Keratinocyte (primary cell): ENCODE measurements at places on chromosomes 1 and 21.

DNA sequence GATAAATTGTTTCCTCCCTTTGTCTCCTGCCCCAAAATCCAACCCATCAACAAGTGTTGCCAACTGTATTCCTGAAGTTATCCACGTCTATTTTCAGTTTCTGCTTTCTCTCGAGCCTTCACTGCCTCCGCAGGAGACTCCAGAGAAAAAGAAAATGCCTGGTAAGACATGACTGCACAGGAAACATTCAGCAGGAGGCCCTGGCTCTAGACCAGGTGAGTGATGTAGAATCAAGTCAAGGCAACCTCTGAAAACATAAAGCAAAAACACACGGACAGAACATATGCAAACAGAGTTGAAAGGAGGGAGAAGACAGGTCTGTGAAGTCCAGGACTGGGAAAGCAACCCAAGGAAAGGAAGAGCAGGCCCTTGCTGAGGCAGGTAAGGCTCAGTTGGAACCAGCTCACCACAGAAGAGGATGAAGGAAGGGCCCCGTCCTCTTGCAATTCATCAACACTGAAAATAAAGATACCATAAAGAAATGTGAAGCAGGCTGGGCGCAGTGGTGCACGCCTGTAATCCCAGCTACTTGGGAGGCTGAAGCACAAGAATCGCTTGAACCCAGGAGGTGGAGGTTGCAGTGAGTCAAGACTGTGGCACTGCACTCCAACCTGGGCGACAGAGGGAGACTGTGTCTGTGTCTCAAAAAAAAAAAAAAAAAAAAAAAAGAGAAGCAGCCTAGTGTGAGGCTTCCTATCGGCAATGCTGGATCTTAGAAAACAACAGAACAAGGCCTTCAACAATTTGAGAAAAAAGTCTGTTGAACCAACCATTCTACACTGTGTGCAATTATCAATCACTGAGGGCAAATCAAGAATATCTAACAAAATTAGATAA is 8.8 kb downstream of the NOL9 start:
- H3K27me3 ChIP-seq = no peaks in the 10 kb centered on the region
- DNase-seq = no peak
- H3K36me3 ChIP-seq = peaks cover 25% of the 10 kb centered on the region
- peaks cover 31% of the 10 kb centered on the region for H3K4me1 ChIP-seq

DNA sequence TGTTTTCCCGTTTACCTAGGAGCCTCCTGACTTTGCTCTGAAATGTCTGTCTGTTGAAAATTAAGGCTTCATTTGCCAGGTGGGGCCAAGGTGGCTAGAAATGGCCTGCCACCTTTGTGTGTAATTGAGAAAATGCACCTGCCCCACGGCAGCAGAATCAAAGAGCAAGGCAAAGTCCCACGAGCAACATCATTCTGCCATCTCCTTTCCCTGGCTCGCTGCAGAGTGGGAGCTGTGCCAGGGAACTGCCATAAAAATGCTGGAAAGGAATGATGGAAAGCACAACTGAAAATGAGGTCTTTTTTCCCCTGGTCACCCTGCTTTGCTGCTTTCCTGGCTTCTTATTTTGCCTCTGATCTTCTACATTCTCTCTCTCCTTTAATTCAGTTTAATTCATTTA is 5.5 kb upstream of the OLFML2B start:
- H3K4me1 ChIP-seq = peaks cover 4% of the 10 kb centered on the region
- DNase-seq = no peak
- no peak overlapping the region for H3K4me3 ChIP-seq
- H3K36me3 ChIP-seq = no peaks in the 10 kb centered on the region
- H3K27me3 ChIP-seq = peaks cover 19% of the 10 kb centered on the region

- no peaks in the 10 kb centered on the region for H3K27me3 ChIP-seq
- no peak within 1 kb of the TSS for H3K27ac ChIP-seq
- no peak for DNase-seq
- H3K4me1 ChIP-seq = peaks cover 28% of the 10 kb centered on the region
- H3K4me3 ChIP-seq = no peak within 1 kb of the TSS
- no peaks in the 10 kb centered on the region for H3K36me3 ChIP-seq
Measured at GRCh38 chr1:151831605-151832004, at the start of gene RORC. Gene RORC (minus strand): TSS chr1:151831802. CDS start chr1:151831764, 38 bp downstream.

DNA sequence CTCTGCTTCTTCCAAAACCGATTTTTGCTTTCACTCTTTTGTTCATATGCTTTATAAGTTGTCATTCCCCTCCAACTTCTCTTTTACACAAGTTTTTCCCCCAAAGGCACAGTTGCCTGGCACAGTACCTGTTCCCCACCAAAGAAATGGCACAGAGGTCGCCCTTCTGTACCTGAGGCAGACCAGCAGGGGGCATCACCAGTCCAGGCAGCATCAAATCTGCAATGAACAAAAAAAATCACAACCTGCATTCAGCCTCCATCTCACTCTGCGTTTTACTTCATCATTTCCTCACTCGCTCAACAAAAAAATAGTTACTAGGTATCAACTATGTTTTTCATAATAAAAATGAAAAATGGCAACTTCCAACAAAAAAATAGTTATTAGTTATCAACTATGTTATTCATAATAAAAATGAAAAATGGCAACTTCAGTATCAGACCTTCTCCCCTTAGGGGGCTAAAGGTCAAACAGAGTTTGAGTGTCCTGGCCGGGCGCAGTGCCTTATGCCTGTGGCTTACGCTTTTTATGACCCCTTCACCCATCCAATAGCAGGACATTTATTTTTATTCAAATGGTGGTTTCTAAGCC is 4.1 kb downstream of the EIF2D start:
- H3K4me1 ChIP-seq = peaks cover 8% of the 10 kb centered on the region
- H3K27me3 ChIP-seq = no peaks in the 10 kb centered on the region
- DNase-seq = no peak
- H3K27ac ChIP-seq = no peak overlapping the region
- no peak overlapping the region for H3K4me3 ChIP-seq

DNA sequence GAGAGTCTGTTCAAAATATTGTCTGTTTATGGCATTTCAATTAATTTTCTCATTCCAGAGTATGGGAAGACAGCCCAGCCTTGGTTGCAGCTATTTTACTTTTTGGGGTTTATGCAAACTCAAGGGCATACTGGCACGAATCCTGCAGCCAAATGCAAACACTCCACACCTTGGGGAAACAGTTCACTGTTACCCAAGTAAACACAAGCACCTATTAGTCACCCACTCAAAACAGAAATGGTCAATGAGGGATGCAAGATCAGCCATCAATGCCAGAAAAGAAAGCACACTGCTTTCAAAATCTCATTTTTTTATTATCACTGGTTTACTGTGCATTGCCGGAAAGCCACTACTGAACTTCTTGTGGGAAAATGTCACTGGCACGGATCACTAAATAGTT is 170.6 kb downstream of the RUNX1 start:
- no peak overlapping the region for H3K27ac ChIP-seq
- peaks cover 39% of the 10 kb centered on the region for H3K36me3 ChIP-seq
- H3K4me3 ChIP-seq = no peak overlapping the region
- DNase-seq = no peak
- H3K4me1 ChIP-seq = peaks cover 50% of the 10 kb centered on the region

GRCh38 chr1:6180268-6180706 is at the start of gene CHD5:
Gene CHD5 (minus strand): TSS chr1:6180321. CDS start chr1:6180023, 298 bp downstream.
- DNase-seq = no peak
- H3K36me3 ChIP-seq = no peaks in the 10 kb centered on the region
- no peak within 1 kb of the TSS for H3K4me3 ChIP-seq
- peaks cover 14% of the 10 kb centered on the region for H3K4me1 ChIP-seq

GRCh38 chr1:166418344-166418933 is 251.6 kb upstream of the FAM78B start:
- DNase-seq = no peak
- H3K27me3 ChIP-seq = no peaks in the 10 kb centered on the region
- no peaks in the 10 kb centered on the region for H3K4me1 ChIP-seq
- H3K27ac ChIP-seq = no peak overlapping the region
- H3K4me3 ChIP-seq = no peak overlapping the region

DNA sequence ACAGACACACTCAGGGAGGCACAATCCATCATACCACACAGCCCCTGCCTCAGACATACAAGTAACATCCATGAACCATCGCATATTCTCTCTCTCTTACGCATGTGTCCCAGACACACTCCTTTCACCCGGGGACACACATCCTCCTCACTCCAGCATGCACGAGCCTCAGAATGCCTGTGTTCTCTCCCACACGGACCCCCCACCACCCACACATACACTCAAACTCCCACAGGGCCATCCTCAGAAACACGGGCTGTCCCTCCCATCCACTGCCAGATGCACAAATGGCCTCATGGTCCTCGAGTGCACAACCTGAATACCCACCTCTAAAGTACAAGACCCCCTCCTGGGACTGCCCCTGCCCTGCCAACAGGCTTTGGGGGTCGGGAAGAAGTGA is 2.2 kb upstream of the C1QC start:
- no peak overlapping the region for H3K4me3 ChIP-seq
- H3K27me3 ChIP-seq = no peaks in the 10 kb centered on the region
- H3K27ac ChIP-seq = no peak overlapping the region
- H3K36me3 ChIP-seq = no peaks in the 10 kb centered on the region
- no peak for DNase-seq

GRCh38 chr1:220249522-220249921 is 22.7 kb downstream of the RAB3GAP2 start:
- H3K27me3 ChIP-seq = no peaks in the 10 kb centered on the region
- H3K4me1 ChIP-seq = no peaks in the 10 kb centered on the region
- H3K36me3 ChIP-seq = peaks cover 9% of the 10 kb centered on the region
- H3K4me3 ChIP-seq = no peak overlapping the region
- H3K27ac ChIP-seq = no peak overlapping the region

- no peak overlapping the region for H3K27ac ChIP-seq
- no peak overlapping the region for H3K4me3 ChIP-seq
- H3K4me1 ChIP-seq = no peaks in the 10 kb centered on the region
- no peaks in the 10 kb centered on the region for H3K27me3 ChIP-seq
- H3K36me3 ChIP-seq = peaks cover 4% of the 10 kb centered on the region
Measured at GRCh38 chr1:231564373-231564772, 35.9 kb downstream of the TSNAX start.

- DNase-seq = no peak
- peaks cover 19% of the 10 kb centered on the region for H3K27me3 ChIP-seq
- no peaks in the 10 kb centered on the region for H3K36me3 ChIP-seq
- H3K4me1 ChIP-seq = no peaks in the 10 kb centered on the region
- H3K27ac ChIP-seq = no peak overlapping the region
- no peak overlapping the region for H3K4me3 ChIP-seq
Measured at GRCh38 chr1:11611638-11612327, 42.4 kb downstream of the FBXO2 start.

- no peak overlapping the region for H3K4me3 ChIP-seq
- no peak for DNase-seq
- no peaks in the 10 kb centered on the region for H3K27me3 ChIP-seq
- H3K4me1 ChIP-seq = peaks cover 13% of the 10 kb centered on the region
- H3K27ac ChIP-seq = no peak overlapping the region
Measured at GRCh38 chr1:116740746-116741145, 13.5 kb upstream of the CD2 start.

GRCh38 chr1:20102875-20103274 is 16.5 kb downstream of the PLA2G2D start:
- H3K27me3 ChIP-seq = peaks cover 8% of the 10 kb centered on the region
- no peak overlapping the region for H3K4me3 ChIP-seq
- DNase-seq = peak; percentile 15
- no peak overlapping the region for H3K27ac ChIP-seq

GRCh38 chr1:42380586-42381279 is at the start of gene RIMKLA:
Gene RIMKLA (plus strand): TSS chr1:42380792. CDS start chr1:42380935, 143 bp downstream.
- peaks cover 23% of the 10 kb centered on the region for H3K27me3 ChIP-seq
- H3K27ac ChIP-seq = no peak within 1 kb of the TSS
- peaks cover 2% of the 10 kb centered on the region for H3K4me1 ChIP-seq
- no peaks in the 10 kb centered on the region for H3K36me3 ChIP-seq

- DNase-seq = no peak
- no peaks in the 10 kb centered on the region for H3K27me3 ChIP-seq
- no peak overlapping the region for H3K27ac ChIP-seq
- H3K4me3 ChIP-seq = no peak overlapping the region
Measured at GRCh38 chr1:165837838-165838364, 10.5 kb downstream of the UCK2 start.

- no peak overlapping the region for H3K4me3 ChIP-seq
- no peaks in the 10 kb centered on the region for H3K4me1 ChIP-seq
- no peak for DNase-seq
- H3K27ac ChIP-seq = no peak overlapping the region
- H3K27me3 ChIP-seq = no peaks in the 10 kb centered on the region
Measured at GRCh38 chr1:28982198-28982597, 67.8 kb downstream of the EPB41 start.

DNA sequence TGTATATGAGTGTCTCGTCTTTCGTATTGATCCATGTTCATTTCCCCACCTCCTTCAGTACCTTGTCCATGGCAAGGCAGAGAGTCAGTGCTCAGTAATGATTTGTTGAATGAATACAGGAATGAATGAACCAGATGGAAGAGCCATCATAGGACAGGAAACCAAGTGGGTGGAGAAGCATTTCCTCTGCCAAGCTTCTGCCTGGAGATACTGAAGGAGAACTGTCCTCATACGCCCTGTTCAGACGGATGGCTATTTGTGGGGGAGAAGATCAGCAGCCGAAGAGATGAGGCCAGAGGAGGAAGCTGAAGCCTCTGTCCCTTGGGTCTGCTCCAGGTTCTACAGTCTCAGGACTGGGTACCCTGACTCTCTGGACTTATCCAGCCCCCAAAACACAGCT is 5.8 kb downstream of the FAM43B start:
- DNase-seq = no peak
- no peaks in the 10 kb centered on the region for H3K36me3 ChIP-seq
- peaks cover 28% of the 10 kb centered on the region for H3K27me3 ChIP-seq
- H3K4me1 ChIP-seq = no peaks in the 10 kb centered on the region
- H3K27ac ChIP-seq = no peak overlapping the region
- no peak overlapping the region for H3K4me3 ChIP-seq

DNA sequence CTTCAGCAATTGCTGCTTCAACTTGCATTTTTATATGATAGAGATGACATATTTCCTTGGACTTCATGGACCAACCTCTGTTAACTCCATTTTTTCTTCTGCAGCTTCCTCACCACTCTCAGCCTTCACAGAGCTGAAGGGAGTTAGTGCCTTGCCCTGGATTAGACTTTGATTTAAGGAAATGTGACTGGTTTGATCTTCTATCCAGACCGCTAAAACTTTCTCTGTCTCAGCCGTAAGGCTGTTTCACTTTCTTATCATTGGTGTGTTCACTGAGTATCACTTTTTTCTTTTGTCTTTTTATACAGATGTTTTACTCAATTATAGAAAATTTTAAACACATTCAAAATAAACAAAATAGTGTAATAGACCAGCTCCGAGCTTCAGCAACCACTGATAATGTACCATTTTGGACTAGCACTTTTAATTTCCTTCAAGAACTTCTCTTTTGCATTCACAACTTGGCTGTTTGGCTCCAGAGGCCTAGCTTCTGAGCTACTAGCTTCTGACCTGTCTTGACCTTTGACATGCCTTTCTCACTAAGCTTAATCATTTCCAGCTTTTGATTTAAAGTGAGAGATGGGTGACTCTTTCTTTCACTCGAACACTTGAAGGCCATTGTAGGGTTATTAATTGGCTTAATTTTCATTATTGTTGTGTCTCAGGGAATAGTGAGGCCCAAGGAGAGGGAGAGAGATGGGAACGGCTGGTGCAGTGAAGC is 9.3 kb downstream of the NEK7 start:
- no peak for DNase-seq
- H3K27ac ChIP-seq = no peak overlapping the region
- H3K4me3 ChIP-seq = no peak overlapping the region
- H3K36me3 ChIP-seq = no peaks in the 10 kb centered on the region
- H3K27me3 ChIP-seq = no peaks in the 10 kb centered on the region
